Stimulated activated CD8-positive, alpha-beta memory T cell treated with anti-CD3 and anti-CD28 coated beads, Interleukin-4, amount 100 ng/mL, for 1 hour (primary cell): ENCODE measurements at places on chromosomes 16 and 17.

DNA sequence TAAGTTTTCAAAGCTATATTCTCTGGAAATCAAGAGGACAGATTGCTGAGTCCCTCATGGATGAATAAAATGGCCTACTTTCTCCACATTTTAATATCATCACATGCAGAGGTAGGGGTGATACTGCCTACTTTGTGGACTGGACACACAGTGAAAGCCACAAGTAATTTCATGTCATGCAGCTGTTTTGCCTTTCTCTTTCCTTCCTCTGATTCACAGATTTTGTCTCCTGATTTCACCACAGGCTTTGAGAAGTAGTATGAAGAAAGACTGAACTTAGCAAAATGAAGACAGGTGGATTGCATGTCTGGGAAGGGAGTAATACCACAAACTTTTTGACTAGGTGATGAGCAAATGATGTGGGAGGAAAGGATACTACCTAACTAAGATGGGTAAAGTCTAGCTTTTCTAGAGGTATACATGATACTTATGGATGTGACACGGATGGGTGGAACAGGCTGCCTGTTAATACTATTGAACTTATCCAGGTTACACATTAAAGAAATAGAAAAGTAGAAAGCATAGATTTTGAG lies 478.4 kb upstream of the GOT2 start:
- DNase-seq, result no peak

- DNase-seq, result no peak
These were observed 1.9 kb upstream of the PRRT2 start for GRCh38 chr16:29809850-29810698.

GRCh38 chr16:52643006-52643405 lies 96.1 kb upstream of the TOX3 start:
- no peak for DNase-seq

DNA sequence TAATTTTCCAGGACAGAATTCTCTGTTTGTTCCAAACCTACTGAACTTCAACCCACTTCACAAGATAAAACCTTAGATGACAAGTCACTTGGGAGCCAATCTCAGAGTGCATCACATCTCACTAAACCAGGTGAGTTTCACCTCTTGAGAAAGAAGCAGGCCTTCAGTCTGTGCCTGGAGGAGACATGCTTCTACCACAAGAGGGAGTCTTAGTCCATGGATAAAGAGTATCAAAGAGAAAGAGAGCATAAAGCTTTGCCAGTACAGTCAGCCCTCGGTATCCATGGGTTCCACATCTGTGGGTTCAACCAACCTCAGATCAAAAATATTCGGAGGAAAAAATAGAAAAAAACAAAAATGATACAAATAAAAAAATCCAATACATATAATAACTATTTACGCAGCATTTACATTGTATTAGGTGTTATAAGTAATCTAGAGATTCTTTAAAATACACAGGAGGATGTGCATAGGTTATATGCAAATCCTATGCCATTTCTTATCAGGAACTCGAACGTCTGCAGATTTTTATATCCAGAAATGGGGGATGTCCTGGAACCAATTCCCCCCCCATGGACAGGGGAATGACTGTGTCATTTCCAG lies 37.7 kb downstream of the DUSP14 start:
- DNase-seq, result no peak

DNA sequence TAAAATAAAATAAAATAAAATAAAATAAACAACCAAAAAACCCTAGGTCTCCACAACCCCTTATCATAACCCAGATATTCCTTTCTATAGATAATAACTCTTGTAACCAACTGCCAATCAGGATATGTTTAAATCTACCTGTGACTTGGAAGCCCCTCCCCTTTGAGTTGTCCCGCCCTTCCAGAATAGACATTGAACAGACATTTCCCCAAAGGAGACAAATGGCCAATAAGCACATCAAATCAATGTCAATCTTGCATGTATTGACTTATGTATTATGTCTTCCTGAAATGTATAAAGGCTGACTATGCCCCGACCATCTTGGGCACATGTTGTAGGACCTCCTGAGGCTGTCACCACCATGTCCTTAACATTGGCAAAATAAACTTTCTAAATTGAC lies 1.5 kb upstream of the MAPK7 start:
- DNase-seq, result no peak

- DNase-seq, result no peak
These were observed 44.9 kb downstream of the SMURF2 start for GRCh38 chr17:64617125-64617780.

- no peak for DNase-seq
These were observed 5.9 kb upstream of the CDIP1 start for GRCh38 chr16:4544473-4544872.

DNA sequence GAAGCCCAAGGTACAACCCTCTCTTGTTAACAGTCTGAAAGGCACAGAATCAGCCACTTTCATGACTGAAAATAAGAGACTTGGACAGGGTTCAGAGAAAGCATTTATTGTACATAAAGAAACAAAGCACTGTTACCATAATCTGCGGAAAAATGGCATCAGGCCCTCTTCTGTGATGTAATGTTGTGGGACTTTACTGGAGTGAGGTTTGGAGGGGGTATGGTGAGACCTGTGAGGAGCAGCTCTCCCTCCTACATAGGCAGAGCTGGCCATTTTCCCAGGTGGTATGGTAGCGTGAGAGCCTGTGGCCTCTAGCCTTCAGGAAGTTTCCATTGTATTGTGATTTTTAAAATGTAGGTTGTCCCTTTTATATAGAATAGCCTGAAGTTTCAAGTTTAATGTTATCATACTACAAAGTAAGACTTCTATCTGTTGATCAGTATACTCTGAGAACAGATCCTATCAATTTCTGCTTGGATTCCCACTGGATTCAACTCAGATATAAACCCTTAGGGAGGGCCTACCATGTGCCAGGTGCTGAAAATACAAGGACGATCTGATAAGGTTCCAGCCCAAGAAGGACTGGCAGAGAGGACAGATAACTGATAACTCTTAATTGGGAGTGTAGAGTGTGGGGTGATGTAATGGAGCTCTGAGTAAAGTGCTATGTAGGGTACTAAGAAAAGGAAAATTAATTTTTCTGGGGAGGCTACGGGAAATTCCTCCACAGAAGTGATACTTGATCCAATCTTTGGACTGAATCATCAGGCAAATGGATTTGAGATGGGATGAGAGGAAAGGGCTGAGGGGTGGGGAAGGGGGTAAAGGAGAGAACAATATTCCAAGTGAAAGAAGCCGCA lies 4.1 kb upstream of the YPEL2 start:
- DNase-seq, result no peak

- no peak for DNase-seq
These were observed 10.7 kb upstream of the GSDMA start for GRCh38 chr17:39951924-39952679.

DNA sequence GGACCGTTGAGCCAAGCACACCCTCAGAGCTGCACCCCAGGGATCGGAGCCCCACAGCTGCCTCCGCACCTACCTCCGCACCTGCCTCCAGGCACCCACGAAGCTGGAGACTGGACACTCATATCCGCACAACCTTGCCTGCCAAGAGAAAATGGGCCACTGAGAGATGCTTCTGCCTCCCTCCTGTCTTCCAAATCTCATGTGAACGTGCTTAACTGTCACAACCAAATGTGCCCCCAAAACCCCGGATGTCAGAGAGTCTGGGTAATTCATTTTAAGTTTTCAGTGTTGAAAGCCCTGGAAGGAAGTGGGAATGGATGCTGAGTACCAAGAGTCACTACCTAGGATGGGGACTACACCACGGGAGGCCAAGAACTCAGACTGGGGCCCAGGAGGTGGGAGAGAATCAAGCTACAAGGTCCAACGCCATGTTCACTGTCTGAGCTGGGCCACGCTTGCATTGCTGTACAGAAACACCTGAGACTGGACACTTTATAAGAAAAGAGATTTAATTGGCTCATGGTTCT lies 49.5 kb upstream of the MEAK7 start:
- DNase-seq, result no peak

GRCh38 chr16:49534901-49535610 lies 161.5 kb downstream of the C16orf78 start:
- no peak for DNase-seq

GRCh38 chr16:72990571-72990970 lies 57.4 kb downstream of the ZFHX3 start:
- no peak for DNase-seq

DNA sequence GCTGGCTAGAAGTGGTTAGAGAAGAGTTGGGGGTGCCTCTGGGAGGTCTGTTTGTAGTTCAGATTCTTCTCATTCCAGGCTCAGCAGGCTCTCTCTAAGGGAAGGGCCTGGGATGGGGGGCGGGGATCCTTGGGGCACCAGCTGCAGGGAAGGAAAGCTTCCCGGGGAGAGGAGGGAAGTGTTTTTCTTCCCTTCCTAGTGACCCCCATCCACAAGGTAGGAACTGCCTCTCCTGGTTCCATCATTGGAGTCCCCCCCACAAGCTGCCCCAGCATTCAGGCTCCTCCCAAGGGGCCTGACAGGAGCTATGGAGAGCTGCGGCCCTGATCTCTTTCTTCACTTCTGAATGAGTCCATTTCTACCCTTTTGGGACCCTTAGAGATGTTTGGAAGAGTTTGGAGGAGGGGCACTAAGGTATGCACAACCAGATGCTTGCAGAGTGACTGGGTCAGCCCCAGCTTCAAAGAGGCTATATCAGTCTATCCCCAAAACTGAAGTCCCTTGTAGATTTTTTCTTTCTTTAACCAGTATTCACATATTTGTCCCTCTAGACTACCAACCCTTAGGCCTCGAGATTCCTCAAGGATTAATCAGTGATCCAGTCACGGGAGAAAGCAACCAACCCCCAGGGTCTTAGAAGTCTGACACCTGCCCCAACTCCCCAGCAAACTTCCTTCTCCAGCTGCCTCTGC lies 13.9 kb upstream of the FZD2 start:
- DNase-seq, result no peak

GRCh38 chr17:54085020-54085419 lies 262.3 kb downstream of the KIF2B start:
- no peak for DNase-seq

- DNase-seq, result no peak
These were observed 9.4 kb downstream of the TMEM235 start for GRCh38 chr17:78240839-78241238.

DNA sequence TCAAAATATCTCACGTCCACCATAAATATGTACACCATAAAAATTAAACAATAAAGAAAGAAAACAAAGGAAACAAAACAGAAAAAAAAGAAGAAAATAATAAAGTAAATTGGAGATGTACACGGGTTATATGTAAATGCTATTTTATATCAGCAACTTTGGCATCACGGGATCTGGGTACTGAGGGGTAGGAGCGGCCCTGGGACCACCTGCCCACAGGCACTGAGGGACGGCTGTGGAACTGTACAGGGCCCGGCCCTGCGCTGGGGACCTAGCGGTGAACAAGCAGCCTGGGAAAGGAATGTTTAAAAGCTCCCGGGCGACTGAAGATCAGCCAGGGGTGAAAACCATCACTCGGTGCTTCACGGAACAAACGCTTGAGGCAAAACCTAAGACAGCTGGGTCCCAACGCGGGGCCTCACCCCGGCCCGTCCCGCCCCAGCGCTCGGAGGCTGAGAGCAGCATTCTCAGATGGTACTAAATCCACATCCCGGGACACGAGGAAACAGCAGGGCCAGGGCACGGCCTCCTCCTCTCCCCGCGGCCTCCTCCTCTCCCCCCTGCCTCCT lies 31.2 kb downstream of the NXN start:
- no peak for DNase-seq

DNA sequence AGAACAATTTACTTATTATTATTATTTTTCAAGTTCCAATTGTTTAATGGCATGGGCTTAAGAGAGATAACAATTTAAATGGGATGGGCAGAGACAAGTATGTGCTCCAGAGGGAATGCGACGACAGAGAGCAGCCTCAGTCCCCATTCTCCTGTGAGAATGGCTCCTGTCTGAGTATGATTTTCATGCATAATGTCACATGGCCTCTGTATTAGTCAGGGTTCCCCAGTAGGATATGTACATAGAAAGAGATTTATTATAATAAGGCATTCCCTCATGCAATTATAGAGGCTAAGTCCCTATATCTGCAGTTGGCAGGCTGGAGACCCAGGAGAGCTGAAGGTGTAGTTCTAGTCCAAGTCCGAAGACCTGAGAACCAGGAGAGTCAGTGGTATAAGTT lies 22.9 kb upstream of the NKD1 start:
- DNase-seq, result no peak

DNA sequence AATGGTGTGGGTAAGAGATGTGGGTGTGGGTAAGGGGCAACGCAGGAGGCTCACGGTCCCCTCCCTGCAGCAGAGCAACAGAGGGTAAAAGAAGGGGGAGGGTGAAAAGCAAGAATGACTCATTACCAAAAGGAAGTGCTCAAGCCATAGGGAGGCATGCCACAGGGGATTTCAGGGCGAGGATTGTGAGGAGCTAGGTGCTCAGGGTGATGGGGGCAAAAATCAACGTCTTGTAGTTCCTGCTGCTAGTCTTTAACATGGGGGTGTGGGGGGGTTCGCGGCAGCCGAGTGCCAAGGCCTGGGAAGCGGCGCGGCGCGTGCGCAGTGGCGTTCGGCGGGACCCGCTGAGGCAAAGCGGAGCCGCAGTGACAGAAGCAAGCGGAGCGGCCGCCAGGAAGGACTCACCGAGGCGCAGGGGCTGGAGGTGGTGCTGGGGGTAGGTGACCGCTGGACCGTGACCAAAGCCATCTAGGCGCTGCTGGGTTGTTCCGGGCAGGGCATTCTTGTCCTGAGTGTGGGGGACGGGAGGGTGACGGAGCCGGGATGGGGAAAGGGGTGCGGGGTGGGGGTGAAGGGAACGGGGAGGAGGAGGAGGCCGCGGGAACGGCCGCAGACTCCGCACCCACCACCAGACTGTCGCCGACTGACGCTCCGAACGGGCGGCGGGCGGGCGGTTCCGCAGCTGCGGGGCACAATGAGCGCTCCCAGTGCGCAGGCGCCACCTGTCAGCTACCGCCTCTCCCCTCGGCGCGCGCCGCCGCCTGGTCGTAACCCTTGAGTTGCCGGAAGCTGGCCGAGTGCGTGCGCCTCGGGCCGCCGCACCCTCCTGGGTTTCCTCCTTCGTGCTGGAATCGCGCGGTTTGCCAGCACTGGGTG lies at the start of gene SSH2:
SSH2 (minus strand) TSS at position 696 of the 876 bp plus-strand sequence; CDS start at position 468, 228 bp downstream.
- peak; percentile 75 for DNase-seq

DNA sequence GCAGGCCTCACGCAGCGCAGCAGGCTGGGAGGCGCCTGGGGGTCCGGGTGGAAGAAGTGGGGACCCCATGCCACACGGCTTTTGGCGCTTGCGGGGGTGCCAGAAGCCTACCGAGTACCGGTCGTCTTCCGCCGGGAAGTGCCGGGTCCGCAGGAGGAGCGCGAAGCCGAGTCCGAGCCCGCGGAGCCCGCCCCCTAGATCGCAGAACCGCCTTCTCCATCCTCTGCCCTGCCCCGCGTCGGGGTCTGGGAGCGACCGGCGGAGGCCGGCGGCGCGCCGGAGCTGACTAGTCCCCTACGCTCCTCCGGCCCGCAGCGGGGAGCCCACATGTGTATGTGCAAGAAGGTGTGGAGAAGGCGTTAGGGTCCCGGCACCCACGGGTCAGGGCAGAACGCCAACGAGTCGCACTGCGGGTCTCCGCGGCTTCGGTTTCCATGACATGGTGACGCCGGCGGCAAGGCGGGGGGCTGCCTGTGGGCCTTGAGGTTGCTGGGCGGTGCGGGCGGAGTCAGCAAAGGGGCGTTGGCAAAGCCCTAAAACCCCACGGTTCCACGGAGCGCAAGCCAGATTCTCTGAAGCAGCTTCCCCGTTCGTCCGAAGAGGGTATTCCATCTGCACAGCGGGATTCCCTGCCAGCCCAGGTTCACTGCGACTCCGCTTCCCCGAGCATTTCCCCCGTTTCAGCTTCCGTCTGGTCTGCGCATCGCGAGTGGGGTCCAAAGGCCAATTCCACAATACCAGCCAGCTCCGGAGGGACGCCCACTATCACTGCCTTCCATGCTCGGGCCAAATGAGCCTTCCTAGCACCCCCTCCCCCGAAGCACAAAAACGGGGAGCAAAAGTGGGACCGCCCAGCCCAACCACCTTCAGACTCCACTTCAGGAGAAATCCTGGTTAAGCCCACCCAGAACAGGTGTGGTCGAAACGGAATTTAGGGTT lies 2.3 kb upstream of the LHX1 start:
- no peak for DNase-seq
